ENCODE measurements at places on chromosomes 11 and 22.
A peak's percentile ranks its signal among the peaks of the same experiment; 100 is the strongest.

GRCh38 chr11:60345489-60345888, 18.4 kb downstream of the MS4A6E start:
- no peak for DNase-seq

GRCh38 chr11:133635244-133635739, 103.0 kb upstream of the OPCML start:
- DNase-seq, result no peak

GRCh38 chr11:112310419-112310818, 49.8 kb upstream of the PLET1 start:
- DNase-seq, result no peak

DNA sequence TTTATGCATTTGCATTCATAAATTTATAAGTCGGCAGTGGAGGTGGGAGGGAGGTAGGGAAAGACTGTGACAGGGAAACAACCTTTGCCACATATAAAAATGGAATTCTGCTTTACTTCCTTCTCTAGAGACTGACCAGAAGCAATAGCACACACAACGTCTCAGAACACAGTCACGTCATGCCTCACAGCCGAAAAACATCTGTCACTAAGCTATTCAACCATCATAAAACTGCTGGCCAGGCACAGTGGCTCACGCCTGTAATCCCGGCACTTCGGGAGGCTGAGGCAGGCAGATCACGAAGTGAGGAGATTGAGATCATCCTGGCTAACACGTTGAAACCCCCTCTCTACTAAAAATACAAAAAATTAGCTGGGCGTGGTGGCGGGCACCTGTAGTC, 101.0 kb upstream of the CHRM4 start:
- peak; percentile 15 for DNase-seq

- DNase-seq, result no peak
Measured at GRCh38 chr22:35375526-35375925, 5.4 kb upstream of the HMOX1 start.

- DNase-seq, result peak; percentile 20
Measured at GRCh38 chr11:124717786-124718651, 21.7 kb upstream of the NRGN start.

- DNase-seq, result peak; percentile 99
Measured at GRCh38 chr22:50507991-50508884, at the start of gene NCAPH2. TSS of gene NCAPH2 (plus strand) at chr22:50508224. CDS start at chr22:50508338, 114 bp downstream.

DNA sequence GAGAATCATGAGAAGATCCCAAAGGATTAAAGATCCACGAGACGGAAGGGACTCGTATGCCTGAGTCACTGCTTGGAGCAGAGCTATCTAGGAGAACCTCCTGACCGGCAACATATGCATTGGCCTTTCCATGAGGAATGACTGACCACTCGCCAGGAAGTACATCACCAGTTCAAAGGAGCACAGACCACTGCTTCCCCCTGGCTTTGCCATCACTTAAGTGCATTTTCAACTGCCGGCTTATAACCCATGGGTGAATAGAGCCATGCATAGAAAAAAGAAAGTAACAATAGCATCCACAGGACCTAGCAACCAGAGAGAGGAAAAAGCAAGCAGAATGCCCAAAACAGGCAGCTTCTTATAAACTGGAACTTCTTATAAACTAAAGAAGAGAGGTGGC, 98.3 kb upstream of the ZC3H12C start:
- DNase-seq, result no peak

GRCh38 chr22:38774496-38775166, 18.8 kb upstream of the SUN2 start:
- no peak for DNase-seq

GRCh38 chr11:11171285-11171684, 181.8 kb downstream of the CSNK2A3 start:
- DNase-seq, result no peak

GRCh38 chr11:13152264-13152663, 125.3 kb upstream of the BMAL1 start:
- no peak for DNase-seq

DNA sequence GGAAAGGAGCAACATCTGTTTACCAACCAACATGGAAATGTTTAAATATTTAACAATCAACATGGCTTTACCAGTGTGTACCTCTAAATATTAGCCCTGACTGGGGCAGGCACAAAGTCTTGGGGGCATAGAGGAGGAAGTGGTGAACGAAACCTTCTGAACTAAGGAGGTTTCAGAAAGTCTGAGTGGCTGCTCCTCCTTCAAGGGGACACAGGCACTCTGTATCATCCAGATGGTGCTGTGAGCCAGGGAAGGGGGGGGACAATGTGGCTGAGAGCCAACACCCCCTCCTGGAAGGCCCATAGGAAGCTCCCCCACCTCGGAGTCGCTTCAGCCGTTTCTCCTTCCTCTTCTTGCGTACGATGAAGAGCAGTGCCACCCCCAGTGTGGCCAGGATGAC, 107.7 kb downstream of the CEP164 start:
- no peak for DNase-seq

- DNase-seq, result no peak
Measured at GRCh38 chr22:30397656-30398635, 1.1 kb downstream of the SEC14L2 start.

- no peak for DNase-seq
Measured at GRCh38 chr11:22065472-22065871, 127.4 kb upstream of the ANO5 start.

- DNase-seq, result no peak
Measured at GRCh38 chr11:19220903-19221724, 19.3 kb upstream of the CSRP3 start.

- DNase-seq, result no peak
Measured at GRCh38 chr11:66762088-66762487, 33.1 kb upstream of the SPTBN2 start.

DNA sequence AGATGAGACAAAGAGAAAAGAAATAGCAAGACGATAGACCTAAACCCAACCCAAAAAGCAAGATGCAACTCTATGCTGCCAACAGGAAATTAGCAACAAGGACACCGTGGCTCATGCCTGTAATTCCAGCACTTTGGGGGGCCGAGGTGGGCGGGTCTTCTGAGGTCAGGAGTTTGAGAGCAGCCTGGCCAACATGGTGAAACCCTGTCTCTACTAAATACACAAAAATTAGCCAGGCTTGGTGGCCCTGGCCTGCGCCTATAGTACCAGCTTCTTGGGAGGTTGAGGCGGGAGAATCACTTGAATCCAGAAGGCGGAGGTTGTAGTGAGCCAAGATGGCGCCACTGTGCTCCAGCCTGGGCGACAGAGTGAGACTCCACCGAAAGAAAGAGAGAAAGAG, 24.3 kb upstream of the IL10RA start:
- no peak for DNase-seq

DNA sequence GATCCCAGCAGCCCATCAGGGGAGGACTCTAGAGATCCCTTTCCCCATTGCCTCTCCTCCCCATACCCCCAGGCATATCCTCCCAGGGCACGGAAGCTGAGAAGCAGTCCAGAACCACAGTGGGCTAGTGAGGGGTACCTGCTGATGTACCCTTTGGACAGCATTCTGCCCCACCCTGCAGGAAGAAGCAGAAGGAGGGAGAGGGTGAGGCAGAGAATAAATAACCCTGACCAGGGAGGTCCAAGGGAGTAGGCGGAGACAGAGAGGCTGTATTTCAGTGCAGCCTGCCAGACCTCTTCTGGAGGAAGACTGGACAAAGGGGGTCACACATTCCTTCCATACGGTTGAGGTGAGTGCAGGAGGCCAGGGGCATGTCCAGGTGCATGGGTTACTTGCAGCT, at the start of gene OR51E1:
Gene OR51E1 (plus strand): TSS at position 301 of the 400 bp plus-strand sequence. CDS start 8,545 bp downstream, outside the sequence.
- no peak for DNase-seq

- peak; percentile 84 for DNase-seq
Measured at GRCh38 chr22:41940832-41941765, 5.9 kb downstream of the CENPM start.

DNA sequence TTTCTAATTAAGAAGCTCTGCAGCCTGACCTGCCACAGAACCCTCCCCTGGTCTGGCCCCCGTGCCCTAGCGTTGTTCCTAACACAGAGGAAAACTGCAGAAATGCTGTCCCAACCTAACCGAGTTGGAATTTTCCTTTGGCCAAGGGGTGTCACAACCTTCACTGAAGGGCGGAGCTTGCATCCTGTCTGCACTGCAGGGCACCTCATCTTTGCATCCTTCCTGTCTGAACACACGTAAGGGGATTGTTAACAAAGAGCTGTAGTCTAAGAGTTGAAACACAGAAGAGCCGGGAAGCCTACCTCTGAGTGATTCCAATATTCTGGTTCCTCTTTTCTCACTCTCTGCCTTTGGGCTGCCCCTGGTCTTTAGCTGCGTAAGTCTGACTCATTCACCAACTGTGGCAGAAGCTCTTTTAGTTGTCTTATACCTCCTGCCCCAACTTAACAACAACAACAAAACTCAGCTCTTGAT, 1.6 kb downstream of the DIXDC1 start:
- no peak for DNase-seq

- no peak for DNase-seq
Measured at GRCh38 chr11:70720281-70720680, 322.0 kb downstream of the CTTN start.

GRCh38 chr11:73415854-73416615, 39.8 kb downstream of the RELT start:
- no peak for DNase-seq

DNA sequence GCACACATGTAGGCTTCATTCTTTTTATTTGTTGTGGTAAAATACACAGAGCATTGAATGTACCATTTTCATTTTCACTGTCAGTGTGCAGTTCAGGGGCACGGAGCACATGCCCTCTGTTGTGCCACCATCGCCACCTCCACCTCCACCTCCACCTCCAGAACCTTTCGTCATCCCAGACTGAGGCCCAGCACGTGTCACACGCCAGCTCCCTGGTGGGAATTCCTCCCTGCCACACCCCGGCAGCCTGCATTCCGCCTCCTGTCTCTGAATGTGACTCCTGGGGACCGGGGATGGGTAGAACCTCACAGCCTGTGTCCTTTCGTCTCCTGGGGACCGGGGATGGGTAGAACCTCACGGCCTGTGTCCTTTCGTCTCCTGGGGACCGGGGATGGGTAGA, 10.9 kb downstream of the GRAMD4 start:
- DNase-seq, result no peak

GRCh38 chr22:20423906-20424551, 13.6 kb downstream of the SCARF2 start:
- no peak for DNase-seq

- DNase-seq, result no peak
Measured at GRCh38 chr11:45599161-45599943, 66.1 kb downstream of the CHST1 start.

DNA sequence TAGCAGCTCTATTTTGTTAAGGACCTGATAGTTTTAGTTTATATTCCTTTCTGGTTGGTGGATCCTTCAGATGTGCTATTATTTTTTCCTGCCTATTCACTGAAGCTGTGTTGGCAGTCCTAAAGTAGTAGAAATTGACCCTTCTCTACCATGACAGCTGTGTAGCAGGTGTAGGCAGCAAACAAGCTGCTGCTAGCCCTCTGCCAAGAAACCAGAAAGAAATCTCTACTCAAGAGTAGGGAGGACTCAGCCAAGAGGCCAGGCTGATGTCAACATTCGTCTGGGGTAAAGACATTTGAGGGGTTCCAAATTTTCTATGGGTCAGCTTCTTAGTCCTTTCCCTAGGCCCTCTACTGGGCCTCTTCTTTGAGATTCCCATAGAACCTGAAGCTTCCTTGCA, 51.2 kb downstream of the CSTF3 start:
- peak; percentile 14 for DNase-seq

- DNase-seq, result no peak
Measured at GRCh38 chr11:128757886-128758612, 64.2 kb downstream of the FLI1 start.

- no peak for DNase-seq
Measured at GRCh38 chr22:21921184-21921721, 31.4 kb downstream of the PPM1F start.

DNA sequence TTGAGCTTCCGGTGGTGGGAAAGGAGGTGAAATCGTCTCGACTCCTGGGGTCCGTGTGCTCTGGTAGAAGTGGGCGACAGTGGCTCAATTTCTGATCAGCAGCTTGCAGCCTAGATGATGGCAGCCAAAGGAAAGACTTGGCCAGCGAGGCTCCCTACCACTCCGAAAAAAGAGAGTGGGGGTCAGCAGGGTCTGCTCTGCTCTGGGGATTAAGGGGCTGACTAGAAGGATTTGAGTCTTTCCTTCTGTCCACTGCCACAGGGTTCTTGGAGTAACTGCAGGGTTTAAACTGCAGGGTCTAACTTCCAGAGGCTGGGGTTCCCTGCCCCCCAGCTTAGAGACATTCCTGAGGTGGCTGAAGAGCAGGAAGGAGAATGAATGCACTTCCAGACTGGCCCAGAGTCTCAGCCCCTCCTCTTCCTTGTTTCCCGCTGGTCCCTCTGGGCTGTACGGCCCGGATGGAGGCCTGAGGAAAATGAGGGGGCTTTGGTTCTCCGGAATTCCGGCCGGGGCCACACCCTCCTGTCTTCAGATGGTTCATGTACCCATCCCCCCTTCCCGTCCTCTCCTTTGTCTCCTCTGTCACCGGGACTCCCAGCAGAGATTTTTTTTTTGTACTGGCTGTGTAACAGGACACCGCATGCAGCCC, 907 bp downstream of the SERPINH1 start:
- peak; percentile 61 for DNase-seq

DNA sequence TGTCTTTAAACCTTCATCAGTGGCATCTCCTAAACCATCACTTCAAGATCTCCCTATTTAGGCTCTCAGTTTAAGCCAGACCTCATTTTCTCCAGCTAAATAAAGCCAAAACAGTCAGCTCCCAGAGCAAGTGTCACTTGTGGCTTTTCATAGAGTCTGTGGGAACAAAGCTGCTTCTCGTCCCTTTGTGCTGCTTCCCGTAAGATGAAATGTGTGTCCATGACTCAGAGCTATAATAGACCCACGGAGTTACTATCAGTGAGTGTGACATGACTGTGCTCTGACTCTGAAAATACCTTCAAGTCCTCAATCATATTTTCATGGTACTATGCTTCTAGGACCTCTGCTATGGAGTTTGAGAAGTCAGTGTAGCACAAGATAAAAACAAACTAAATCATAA, 57.3 kb upstream of the SLN start:
- no peak for DNase-seq

DNA sequence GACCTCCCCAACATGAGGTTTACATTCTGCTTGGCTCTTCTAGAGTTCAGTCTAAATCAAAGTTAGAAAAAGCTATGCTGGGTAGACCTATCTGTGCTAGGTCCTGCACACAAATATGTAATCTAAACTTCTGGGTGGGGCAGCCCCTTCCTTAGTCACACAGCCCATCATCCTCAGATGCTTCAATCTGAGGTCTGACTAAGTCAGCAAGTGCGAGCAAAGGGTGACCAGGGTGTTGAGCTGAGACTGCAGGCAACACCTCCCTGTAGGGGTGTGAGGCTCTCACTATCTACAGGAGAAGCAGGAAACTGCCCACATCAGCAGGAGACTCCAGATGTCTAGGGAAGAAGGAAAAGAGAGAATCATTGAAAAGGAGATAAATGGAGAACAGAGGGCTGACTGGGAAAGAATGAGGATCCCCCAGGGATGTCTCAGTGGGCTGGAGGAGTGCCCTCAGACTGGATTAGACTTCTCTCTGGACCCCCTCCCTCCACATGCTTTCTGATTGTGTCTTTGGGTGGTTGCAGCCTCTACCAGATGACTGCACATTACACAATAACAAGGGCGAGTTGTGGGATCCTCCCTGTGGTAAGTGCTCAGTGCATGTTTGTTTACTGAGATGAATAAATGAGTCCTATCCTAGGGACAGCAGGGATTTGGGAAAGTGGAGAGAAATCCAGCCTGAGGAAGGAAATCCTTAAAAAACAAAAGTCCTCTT, 266.2 kb upstream of the PLET1 start:
- DNase-seq, result no peak

Measured in hindlimb muscle (tissue), 1 donor.